ENCODE measurements at places on chromosomes 1 and 21.

DNA sequence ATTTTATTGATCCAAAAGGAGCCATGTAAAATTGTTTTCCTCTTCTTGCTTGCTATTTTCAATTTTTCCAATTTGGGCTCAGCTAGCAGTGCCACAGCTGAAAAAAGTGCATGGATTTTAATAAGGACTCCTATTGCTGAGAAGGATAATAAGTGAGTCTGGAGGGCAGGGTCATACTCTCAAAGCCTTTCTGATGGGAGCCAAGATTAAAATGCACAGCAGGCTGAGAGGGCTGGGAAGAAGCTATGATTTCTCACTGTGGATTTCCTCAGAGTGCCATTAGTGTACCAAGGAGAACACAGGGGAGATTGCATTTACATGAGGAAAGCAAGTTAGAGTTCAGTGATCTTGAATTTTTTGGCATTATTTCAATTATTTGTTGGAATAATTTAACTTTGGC is 261.3 kb downstream of the ST6GALNAC3 start:
- no peaks in the 10 kb centered on the region for H3K36me3 ChIP-seq
- H3K27ac ChIP-seq = no peak overlapping the region
- H3K4me3 ChIP-seq = no peak overlapping the region

DNA sequence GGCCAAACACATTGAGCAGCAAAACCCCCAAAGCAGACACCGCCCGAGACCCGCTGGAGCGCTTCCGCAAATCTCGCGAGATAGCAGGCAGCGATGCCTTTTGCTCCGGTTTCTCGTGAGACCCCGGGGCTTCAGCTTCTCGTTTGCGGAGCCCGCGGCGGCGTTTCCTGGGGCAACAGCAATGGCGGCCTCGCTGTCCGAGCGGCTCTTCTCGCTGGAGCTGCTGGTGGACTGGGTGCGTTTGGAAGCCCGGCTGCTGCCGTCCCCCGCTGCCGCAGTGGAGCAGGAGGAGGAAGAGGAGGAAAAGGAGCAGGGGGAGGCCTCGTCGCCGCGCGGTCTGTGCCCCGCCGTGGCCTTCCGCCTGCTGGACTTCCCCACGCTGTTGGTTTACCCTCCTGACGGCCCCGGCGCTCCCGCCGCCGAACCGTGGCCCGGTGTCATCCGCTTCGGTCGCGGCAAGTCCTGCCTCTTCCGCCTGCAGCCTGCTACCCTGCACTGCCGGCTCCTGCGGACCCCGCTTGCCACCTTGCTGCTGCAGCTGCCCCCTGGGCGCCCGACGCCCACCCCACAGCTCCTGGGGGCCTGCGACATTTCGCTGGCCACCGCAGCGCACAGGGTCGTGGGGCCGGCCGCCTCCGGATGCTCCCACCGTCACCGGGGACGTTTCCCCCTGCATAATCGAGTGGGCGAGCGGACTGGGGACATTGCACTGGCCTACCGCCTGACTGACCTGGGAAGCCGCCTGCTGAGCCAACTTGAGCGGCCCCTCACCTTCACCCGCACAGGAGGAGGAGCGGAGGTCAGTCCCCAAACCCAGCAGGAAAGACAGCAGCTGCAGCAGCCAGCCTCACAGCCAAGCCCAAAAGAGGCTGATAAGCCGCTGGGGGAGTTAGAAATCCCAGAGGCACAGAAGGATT is at the start of gene MAP10:
MAP10 (plus strand) TSS at position 148 of the 917 bp plus-strand sequence; CDS start at position 182, 34 bp downstream.
- H3K27ac ChIP-seq = peak within 1 kb of the TSS; percentile 59
- H3K27me3 ChIP-seq = no peaks in the 10 kb centered on the region
- peak; percentile 90 for DNase-seq
- H3K36me3 ChIP-seq = no peaks in the 10 kb centered on the region
- peaks cover 13% of the 10 kb centered on the region for H3K4me1 ChIP-seq
- peak within 1 kb of the TSS; percentile 87 for H3K4me3 ChIP-seq

GRCh38 chr1:73162564-73162963 is 880.2 kb upstream of the NEGR1 start:
- H3K27ac ChIP-seq = no peak overlapping the region
- no peak for DNase-seq
- H3K4me1 ChIP-seq = no peaks in the 10 kb centered on the region
- H3K4me3 ChIP-seq = no peak overlapping the region
- no peaks in the 10 kb centered on the region for H3K27me3 ChIP-seq
- H3K36me3 ChIP-seq = no peaks in the 10 kb centered on the region

GRCh38 chr1:199665371-199665770 is 362.1 kb upstream of the NR5A2 start:
- no peaks in the 10 kb centered on the region for H3K36me3 ChIP-seq
- H3K27me3 ChIP-seq = no peaks in the 10 kb centered on the region
- no peak overlapping the region for H3K4me3 ChIP-seq
- no peak overlapping the region for H3K27ac ChIP-seq

- H3K4me1 ChIP-seq = no peaks in the 10 kb centered on the region
- H3K27me3 ChIP-seq = no peaks in the 10 kb centered on the region
- no peak overlapping the region for H3K4me3 ChIP-seq
Observed at GRCh38 chr1:89578151-89578550, 53.5 kb downstream of the LRRC8B start.

DNA sequence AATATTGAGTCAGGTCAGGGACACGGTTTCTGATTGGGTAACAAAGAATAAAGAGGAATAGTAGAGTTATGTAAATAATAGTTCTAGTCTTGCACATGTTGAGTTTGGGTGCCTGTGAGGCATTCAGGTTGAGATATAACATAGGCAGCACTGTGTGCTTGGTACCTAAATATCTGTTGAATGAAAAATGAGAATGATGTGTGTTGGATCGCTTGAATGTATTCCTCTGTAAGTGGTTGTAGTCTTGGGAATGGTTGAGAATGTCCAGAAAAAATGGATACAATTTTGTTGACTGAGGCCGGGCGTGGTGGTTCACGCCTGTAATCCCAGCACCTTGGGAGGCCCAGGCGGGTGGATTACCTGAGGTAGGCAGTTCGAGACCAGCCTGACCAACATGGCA is 116.3 kb upstream of the HNRNPU start:
- no peak overlapping the region for H3K4me3 ChIP-seq
- H3K36me3 ChIP-seq = no peaks in the 10 kb centered on the region
- no peak for DNase-seq
- no peak overlapping the region for H3K27ac ChIP-seq
- H3K4me1 ChIP-seq = no peaks in the 10 kb centered on the region

DNA sequence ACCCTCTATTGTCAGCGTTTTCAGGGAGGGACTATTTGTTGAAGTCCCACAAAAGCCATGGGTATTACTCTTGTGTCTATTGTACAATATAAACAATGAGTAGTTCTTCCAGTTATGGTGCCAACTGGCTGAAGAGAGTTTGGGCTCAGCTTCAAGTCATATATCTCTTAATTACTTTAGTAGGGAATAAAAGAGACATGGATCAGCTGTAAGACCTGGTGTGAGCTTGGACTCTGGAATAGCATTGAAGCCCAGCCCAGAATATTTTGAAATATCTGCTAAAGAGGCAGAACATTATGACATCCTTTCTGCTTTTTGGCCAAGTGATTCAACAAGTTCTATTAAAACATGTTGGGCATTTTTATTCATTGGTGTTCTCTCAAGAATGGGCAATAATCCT is 224.9 kb downstream of the BACH1 start:
- no peak overlapping the region for H3K4me3 ChIP-seq
- H3K36me3 ChIP-seq = no peaks in the 10 kb centered on the region
- no peaks in the 10 kb centered on the region for H3K27me3 ChIP-seq
- no peak overlapping the region for H3K27ac ChIP-seq
- DNase-seq = no peak

GRCh38 chr1:9604836-9605235 is 16.1 kb downstream of the TMEM201 start:
- DNase-seq = peak; percentile 78
- no peaks in the 10 kb centered on the region for H3K4me1 ChIP-seq
- peaks cover 19% of the 10 kb centered on the region for H3K36me3 ChIP-seq
- no peak overlapping the region for H3K4me3 ChIP-seq
- no peaks in the 10 kb centered on the region for H3K27me3 ChIP-seq
- no peak overlapping the region for H3K27ac ChIP-seq

DNA sequence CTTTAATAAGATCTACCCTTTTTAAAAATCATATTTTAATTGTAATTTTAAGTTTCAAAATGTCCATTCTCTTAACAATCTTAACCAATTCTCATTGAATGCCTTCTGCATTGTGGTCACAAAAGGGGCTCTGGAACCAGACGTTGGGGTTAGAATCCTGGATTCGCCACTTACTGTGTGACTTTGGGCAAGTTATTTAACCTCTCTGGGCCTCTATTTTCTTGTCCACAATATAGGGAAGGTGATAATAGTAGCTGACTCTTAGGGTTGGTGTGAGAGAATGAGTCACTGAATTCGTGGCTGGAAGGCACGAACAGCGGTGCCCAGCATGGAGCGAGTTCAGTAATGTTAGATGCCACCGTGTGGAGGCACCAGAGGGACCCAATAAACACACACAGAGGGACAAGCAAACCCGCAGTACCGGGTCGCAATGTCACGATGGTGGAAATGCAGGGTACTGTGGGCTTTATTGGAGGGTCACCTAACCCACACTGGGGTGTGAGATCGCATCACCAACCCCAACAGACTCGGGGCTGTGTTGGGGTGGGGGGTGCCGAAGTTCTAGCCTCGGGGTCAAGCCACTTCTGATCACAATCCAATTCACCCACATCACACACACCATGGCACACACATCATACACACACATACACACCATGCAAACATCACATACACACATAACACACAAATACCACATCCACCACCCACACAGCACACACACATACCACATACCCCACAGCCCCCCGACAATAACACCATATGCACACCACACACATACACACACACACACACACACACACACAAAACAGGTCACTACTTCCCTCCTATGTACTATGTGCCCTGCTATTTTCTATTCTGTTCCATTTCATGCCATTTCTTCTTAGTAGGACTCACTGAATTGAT is 27.0 kb upstream of the IFNAR2 start:
- peak overlapping the region; percentile 92 for H3K27ac ChIP-seq
- no peak overlapping the region for H3K4me3 ChIP-seq
- H3K4me1 ChIP-seq = peaks cover 23% of the 10 kb centered on the region
- DNase-seq = no peak

DNA sequence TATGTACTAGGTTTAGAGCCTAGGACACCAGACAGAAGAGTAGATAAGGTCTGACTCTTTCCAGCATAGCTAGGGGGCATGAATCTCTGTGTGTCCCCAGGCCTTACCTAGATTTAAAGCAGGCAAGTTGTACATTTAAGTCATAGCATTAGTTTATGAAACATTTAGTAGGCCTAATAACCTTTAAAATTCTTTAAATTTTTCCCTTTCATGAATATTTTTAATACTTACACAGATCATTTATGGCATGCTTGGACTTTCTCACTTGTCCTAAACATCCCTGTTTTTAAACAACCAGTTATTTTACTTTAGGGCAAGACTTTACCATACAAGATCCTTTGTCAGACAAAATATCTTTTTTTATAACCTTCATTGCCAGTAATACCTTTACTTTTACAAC is 258.4 kb upstream of the ZRANB2 start:
- no peak overlapping the region for H3K4me3 ChIP-seq
- no peaks in the 10 kb centered on the region for H3K4me1 ChIP-seq
- no peak for DNase-seq
- H3K27me3 ChIP-seq = no peaks in the 10 kb centered on the region
- no peaks in the 10 kb centered on the region for H3K36me3 ChIP-seq

DNA sequence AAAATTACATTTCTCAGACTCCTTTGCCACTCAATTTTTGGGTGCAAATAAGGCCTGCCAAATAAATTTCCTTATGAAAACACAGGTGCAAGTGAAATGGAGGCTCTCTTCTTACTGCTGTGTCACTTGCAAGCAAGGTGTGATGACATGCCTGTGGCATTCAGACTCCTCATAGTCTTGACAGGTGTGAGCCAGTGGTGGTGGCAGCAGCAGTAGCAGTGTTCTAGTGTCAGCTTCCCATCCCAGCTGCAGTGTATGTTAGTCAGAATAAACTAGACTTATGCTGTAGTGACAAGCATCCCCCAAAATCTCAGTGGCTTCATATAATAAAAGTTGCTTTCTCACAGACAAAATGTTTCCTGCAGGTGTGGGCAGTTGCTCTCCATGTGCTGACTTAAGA is 3.8 kb upstream of the EEIG2 start:
- H3K4me3 ChIP-seq = no peak overlapping the region
- no peaks in the 10 kb centered on the region for H3K36me3 ChIP-seq
- DNase-seq = no peak
- no peak overlapping the region for H3K27ac ChIP-seq
- peaks cover 4% of the 10 kb centered on the region for H3K27me3 ChIP-seq

- DNase-seq = peak; percentile 27
- H3K36me3 ChIP-seq = no peaks in the 10 kb centered on the region
- H3K27ac ChIP-seq = no peak overlapping the region
- no peaks in the 10 kb centered on the region for H3K4me1 ChIP-seq
- no peak overlapping the region for H3K4me3 ChIP-seq
- H3K27me3 ChIP-seq = peaks cover 3% of the 10 kb centered on the region
Observed at GRCh38 chr1:7518411-7518810, 252.7 kb upstream of the VAMP3 start.

- no peaks in the 10 kb centered on the region for H3K36me3 ChIP-seq
- peak; percentile 56 for DNase-seq
- peak overlapping the region; percentile 52 for H3K27ac ChIP-seq
- peaks cover 39% of the 10 kb centered on the region for H3K4me1 ChIP-seq
Observed at GRCh38 chr1:235079443-235080296, 49.0 kb downstream of the TOMM20 start.

DNA sequence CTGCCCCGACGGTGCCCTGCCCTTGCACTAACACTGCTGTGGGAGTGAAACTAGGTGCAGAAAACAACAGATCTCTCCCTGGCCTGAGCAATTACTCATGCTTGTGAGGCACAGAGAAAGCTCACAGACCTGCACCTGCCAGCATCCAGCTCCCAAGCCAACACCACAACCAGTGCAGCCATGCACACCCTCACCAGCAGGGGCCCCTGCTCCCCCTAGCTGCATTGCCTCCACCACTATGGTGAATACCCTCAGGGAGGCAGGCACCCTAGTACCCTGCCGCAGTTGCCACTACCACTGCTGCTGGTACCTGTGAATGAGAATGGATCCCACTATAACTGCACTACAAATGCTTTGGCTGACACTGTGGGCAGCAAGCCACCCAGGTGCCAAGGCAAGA is 7.1 kb upstream of the DIRAS3 start:
- no peaks in the 10 kb centered on the region for H3K36me3 ChIP-seq
- no peaks in the 10 kb centered on the region for H3K4me1 ChIP-seq
- DNase-seq = peak; percentile 32
- no peak overlapping the region for H3K27ac ChIP-seq
- H3K4me3 ChIP-seq = no peak overlapping the region

DNA sequence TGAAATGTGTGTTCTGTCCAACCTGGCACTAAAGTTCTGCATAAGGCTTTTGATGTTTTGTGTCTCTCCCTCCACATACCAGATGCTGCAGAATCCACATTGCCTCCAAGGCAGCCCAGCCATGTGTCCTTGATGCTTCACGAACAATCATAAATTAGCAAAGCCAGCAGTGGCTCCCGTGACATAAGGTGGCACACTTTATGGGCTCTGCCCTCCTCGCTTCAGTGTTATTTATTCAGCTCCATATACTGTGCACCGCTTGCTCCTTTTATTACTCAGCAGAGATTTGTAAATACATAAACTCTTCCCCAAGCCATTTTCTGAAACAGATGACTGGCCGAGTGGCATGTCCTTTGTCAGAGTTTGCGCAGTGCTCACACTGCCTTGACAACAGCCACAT is 112.8 kb upstream of the SLC35F3 start:
- no peak for DNase-seq
- H3K36me3 ChIP-seq = no peaks in the 10 kb centered on the region
- no peaks in the 10 kb centered on the region for H3K4me1 ChIP-seq
- H3K4me3 ChIP-seq = no peak overlapping the region
- H3K27ac ChIP-seq = no peak overlapping the region
- H3K27me3 ChIP-seq = no peaks in the 10 kb centered on the region

- no peak overlapping the region for H3K27ac ChIP-seq
- peaks cover 23% of the 10 kb centered on the region for H3K4me1 ChIP-seq
- no peaks in the 10 kb centered on the region for H3K27me3 ChIP-seq
- no peak overlapping the region for H3K4me3 ChIP-seq
- DNase-seq = no peak
Observed at GRCh38 chr1:51953079-51953478, 37.4 kb downstream of the RAB3B start.
